Osteocyte (in vitro differentiated cells): ENCODE measurements at places on chromosomes 3 and 15. TPM values are rescaled to one million over a fixed set of nuclear protein-coding genes. Genes with fewer than 3 reads are reported as not detected.

FBXO40 gene
- total RNA-seq: not detected in 2 replicates

FAM240A gene
- total RNA-seq: not detected in 2 replicates

GUCA1C gene
- total RNA-seq: not detected in 2 replicates

GRAMD1C gene
- 1.2 and 1.3 TPM in 2 replicates for total RNA-seq

DLEC1 gene
- 0.24 and 0.62 TPM in 2 replicates for total RNA-seq

CCDC39 gene
- not detected in 2 replicates for total RNA-seq

PLCH1 gene
- total RNA-seq: not detected in 2 replicates

GOLGA8T gene
- 0.94 TPM in 1 of 2 replicates, not detected in the other for total RNA-seq

FEZF2 gene
- total RNA-seq: not detected in 2 replicates

CHRM5 gene
- not detected in 2 replicates for total RNA-seq

GOLGA8Q gene
- total RNA-seq: 1.3 and 1.6 TPM in 2 replicates
